GM04503 (cell line): ENCODE measurements at places on chromosomes 3 and 15.

- DNase-seq = no peak
Measured at GRCh38 chr3:54515441-54516213, 393.3 kb downstream of the CACNA2D3 start.

DNA sequence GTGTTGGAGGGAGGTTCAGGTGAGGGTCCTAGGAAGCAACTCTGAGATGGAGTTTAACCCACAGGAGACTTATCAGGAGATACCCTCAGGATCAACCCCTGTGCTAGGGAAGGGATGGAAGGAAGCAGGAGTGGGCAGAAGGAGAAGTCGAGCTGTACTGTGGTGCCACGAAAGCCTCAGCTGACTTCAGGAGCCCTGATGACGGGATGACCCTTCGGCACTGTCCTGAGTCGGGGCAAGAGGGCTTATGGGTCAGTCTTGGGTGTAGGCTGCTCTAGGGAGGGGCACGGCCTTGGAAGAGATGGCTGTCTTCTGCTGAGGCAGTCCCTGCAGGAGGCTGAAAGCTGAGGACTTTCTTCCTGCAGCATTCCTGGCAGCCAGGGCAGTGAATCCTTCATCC lies 7.7 kb downstream of the CLEC3B start:
- no peak for DNase-seq

DNA sequence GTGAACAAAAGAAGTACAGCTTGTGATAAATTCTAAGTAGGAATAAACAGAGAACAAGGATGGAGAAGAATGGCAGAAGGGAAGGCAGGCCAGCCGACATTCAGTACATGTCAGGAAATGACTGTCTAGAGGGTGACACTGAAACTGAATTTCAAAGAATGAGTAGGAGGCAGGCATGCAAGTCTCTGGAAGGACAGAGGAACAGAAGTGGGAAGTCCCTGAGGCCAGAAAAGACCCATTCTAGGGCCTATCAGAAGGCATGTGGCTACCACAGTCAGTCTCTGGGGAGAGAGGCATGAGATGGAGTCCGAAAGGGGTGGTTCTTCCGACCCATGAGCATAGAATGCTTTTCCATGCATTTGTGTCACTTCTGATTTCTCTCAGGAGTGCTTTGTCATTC lies 243.5 kb upstream of the UBE2E2 start:
- no peak for DNase-seq

GRCh38 chr3:134627831-134628230 lies 23.0 kb downstream of the KY start:
- DNase-seq = no peak

DNA sequence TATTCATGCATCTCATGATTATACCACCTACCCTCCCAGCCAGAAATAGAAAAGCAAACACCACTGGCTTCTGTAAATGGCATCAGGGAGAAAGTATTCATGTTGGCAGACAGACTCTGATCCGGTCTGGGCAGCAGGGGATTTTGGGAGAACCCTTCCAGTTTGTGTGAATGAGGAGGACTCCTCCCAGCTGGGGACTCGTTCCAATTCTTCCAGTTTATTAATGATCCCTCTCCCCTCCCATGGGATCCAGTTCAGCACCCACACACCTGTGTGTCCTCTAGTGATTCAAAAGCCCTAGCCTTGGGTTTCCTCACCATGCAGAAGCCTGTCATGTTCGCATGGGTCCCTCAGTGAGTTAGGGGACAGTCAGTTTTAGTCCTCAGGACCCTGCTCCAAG lies 110.9 kb downstream of the IQSEC1 start:
- no peak for DNase-seq

DNA sequence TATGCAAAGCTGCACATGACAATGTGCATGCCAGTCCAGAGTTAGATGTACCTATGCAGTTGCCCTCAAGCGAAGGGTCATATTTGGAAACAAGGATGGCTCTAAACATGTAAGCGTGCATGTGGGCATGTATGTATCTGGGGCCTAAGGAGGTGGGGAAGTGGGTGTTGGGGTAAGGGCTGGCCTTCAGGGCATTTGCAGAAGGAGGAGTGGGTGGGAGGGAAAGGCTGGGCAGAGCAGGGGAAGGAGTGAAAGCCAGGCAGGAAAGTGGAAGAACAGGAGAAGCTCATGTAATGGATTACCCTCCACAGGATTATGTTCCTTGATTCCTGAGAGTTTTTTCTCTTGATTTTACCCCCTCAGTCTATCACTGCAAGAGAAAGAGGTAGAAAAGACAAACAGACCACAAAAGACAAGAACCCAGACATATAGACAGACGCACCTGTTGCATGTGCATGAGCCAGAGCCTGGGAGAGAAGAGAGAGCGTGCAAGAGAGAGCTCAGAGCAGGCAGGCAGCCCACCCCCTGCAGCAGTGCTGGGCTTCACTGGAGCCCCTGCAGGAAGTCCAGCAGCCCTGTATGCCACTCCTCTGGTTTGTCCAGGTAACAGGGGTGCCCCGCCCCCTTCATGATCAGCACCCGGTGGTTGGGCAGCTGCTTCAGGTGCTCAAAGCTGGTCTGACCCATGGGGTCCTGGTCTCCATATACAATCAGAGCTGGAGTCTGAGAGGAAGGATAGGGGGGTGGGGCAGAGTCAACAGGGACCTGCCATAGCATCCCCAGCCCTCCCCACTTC lies 1.8 kb upstream of the PCBP4 start:
- no peak for DNase-seq

DNA sequence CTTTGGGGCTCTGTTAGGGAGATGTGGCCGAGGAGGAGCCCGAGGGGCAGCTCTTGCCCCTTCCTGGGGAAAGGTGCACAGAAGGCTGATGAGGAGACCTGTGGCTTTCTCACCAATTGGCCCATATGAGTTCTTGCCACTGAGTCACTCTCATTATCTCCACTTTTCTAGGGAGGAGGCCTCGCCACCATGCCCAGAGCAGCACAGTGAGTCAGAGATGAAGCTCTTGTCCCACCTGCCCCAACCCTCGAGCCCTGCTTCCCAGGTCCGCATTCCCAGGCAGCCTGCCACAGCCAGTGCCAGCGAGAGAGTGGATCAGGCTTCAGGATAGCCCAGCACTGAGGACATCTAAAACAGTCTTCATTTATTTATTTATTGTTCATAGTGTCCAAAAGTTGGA lies 53.5 kb downstream of the AMOTL2 start:
- no peak for DNase-seq

GRCh38 chr3:187343670-187344069 lies 24.5 kb upstream of the RTP4 start:
- DNase-seq = no peak

DNA sequence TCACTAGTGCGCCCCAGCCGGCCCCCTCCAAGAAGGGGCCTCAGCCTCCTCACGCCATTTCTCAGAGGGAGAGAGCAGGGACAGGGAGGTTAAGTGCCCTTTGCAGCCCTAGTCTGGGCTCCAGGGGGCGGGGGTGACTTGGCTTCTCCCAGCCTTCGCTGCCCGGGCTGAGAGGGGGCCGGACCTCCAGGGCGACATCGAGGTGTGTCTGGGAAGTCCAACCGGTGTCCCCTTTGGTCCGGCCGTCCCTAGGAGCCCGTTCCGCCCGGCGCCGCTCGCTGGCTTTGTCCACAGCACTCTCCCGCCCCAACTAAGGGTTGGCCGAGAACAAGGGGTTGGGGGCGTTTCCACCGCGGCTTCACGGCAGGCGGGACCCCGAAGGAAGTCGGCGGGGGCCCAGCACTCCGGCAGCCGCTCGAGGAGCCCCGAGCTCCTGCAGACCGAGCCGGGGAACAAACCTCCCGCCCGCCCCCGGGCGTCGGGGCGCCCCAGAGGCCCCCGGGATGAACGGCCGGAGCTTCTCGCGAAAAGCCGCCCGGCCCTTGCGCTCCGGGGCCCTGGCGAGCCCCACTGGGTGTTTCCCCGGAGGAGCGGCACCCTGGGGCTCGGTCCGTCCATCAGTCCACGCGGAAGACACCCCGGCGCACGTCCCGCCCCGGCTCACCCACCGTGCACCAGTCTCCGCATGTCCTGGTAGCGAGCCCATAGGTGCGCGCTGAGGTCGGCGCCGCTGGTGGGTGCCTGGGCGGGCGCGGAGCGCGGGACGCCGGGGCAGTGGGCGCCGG lies 627 bp downstream of the NT5DC2 start:
- no peak for DNase-seq

DNA sequence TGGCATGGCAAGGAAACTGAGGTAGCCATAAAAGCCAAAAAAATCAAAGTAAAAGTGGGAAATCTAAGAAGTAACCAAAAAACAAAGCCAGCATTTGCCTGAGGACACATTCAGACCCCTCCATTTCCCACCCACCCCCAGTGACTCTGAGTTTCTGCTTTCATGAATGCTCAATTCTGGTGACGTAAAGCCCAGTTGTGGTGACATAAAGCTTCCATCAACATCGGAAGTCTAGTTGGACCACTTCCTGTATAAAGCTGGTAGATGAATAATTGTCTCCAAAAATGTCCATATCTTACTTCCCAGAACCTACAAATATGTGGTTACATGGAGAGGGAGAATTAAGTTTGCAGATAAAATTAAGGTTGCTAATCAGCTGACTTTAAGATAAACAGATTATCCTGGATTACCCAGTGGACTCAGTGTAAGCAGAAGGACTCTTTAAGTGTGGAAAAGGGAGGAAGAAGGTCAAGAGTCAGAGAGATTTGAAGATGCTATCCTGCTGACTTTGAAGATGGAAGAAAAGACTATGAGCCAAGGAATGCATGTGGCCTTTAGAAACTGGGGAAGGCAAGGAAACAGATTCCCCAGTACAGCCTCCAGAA lies 62.0 kb upstream of the ST3GAL6 start:
- DNase-seq = no peak

GRCh38 chr15:48494631-48495030 lies 150.9 kb downstream of the FBN1 start:
- DNase-seq = no peak

DNA sequence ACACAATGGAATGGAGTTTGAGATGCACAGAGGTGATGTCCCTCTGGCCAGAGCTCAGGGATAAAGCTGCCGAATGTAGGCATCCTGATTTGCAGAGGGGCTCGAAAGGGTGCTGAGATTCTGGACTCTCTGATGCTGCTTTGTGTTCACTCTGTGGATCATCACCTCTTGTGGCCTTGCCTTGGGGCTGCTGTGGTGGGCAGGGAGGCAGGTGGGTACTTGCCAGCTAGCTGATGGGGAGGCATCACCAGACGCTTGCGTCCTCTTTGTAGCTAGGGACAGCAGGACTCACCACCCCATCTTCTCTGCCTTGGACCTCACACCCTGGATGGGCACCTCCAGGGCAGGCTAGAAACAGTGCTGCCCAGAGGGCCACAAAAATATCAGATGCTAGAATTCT lies 14.6 kb upstream of the RASGRF1 start:
- no peak for DNase-seq

- DNase-seq = no peak
Measured at GRCh38 chr15:94239474-94239873, 8.1 kb downstream of the MCTP2 start.

DNA sequence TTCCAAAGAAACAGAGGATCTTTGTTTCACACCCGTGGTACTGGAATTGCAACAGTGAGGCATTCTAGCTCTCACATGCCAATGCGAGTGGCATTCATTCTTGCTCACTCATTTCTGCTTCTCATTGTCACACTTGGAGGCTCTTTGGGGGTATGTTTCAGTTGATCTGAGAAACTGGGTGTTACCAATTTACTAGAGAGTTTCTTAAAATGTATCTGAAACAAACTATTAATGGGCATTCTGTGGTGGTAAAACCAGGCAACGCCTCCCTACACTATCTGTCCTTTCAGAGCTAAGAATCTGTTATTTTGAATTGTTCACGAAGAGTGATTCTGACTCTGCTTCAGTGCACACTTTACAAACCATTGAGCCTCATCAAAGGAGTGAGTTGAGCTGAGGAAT lies 140.6 kb upstream of the BHLHE40 start:
- no peak for DNase-seq

- DNase-seq = no peak
Measured at GRCh38 chr3:164476631-164477030, 601.7 kb downstream of the SI start.

DNA sequence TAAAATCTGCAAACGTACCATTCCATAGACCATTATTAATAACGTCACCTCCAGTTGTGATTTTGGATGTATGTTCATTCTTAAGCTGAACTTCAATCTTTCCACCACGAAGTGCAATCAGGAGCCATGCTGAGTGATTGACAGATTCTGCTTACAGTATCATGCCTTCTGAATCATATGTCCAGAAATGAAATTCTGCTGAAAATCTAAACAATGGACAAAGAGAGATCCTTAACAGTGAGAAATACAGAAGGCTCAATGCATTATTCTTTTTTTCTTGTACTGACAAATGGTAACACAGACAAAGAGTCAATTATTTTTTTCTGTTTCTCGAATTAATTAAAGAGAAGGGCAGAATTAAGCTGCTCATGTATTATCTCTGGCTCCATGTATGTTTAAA lies 1114.5 kb downstream of the EPHA3 start:
- no peak for DNase-seq

DNA sequence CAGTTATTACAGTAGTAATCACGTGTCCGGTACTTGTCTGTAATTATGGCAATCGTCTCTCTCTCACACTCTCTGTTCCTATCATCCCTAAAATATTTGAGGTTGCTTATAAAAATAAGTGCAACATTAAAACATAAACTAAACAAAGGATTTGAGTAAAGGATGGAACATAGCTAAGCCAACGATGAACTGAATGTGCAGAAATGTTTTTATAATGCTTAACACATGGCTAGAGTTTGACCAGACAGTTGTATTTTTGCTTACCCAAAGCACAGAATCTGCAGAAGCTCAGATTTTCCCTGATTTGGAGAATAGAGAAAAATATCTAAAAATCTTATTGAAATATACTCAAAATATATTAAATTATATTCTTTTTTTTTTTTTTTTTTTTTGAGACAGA lies 1030.9 kb downstream of the NAALADL2 start:
- no peak for DNase-seq

DNA sequence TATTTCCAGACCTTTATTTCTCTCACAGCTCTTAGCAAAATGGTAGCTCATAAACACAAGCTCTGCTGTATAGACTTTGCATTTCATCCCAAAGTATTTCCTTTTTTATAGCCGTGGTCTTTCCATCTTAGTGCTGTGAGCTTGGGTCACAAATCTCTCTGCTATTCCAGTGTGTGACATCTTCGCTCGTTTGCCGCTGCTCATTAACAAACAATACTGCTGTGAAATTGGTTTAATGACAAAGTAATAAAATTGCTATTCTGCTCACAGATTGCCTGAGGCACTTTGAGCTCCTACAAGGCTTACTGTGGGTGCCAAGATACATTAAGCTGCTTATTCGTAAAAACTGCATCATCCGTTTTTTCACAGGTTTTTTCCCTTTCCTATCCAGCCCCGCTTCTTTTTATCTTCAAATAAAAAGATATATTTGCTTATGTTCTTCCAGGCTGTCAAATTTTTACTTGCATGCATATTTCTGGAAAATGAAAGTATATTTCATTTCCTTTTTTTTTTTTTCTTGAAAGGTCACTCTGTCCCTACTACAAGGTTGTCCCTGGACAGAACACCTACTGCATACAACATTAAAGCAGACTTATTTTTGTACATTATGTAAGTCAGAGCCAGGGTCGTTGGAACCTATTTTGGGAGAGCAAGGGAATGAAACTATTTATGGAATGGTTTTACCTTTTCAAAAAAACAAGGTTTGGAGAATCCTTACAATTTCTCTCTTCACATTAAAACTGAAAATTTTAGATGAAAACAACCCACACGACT lies 174.5 kb downstream of the MEIS2 start:
- no peak for DNase-seq

GRCh38 chr15:41291065-41291631 lies 41.2 kb downstream of the OIP5 start:
- no peak for DNase-seq

- no peak for DNase-seq
Measured at GRCh38 chr3:194057570-194058188, 78.3 kb upstream of the HES1 start.
